ENCODE measurements at places on chromosomes 1 and 21.

DNA sequence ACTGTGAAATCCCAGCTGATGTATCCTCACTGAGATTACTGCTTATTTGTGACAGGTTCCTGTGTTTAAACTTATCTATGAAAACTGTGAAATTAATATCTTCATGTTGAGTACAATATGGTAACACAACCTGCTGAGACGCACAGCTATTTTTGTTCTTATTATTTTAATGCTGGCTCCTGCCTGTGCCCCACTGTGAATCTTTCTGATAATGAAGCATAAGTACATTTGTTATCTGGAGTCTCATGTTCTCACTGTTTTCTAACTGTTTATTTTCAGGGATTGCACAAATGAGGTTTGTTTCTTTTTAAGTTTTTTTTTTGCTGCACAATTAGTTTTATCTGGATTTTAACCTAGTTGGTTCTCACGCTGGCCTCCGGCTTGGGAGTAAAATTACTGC, 39.9 kb upstream of the IFNAR2 start:
- no peak for DNase-seq

- no peak for DNase-seq
Observed at GRCh38 chr1:14850563-14850962, 252.1 kb downstream of the KAZN start.

DNA sequence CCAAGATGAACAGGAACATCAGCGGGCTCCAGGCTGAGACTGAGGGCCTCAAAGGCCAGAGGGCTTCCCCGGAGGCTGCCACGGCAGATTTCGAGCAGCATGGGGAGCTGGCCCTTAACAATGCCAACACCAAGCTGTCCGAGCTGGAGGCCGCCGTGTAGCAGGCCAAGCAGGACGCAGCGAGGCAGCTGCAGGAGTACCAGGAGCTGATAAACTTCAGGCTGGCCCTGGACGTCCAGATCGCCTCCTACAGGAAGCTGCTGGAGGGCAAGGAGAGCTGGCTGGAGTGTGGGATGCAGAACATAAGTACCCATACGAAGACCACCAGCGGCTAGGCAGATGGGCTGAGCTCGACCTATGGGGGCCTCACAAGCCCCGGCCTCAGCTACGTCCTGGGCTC, 823.4 kb upstream of the NEGR1 start:
- DNase-seq: no peak

- DNase-seq: no peak
Observed at GRCh38 chr1:87052961-87053360, 138.5 kb downstream of the HS2ST1 start.

GRCh38 chr1:116667575-116668105, at the start of gene IGSF3:
IGSF3 (minus strand) TSS chr1:116667733; CDS start chr1:116666326, 1,407 bp downstream.
- peak; percentile 41 for DNase-seq

- peak; percentile 85 for DNase-seq
Observed at GRCh38 chr1:24949331-24949881, 19.3 kb upstream of the RUNX3 start.

- DNase-seq: no peak
Observed at GRCh38 chr1:1433804-1434130, 1.7 kb upstream of the VWA1 start.

DNA sequence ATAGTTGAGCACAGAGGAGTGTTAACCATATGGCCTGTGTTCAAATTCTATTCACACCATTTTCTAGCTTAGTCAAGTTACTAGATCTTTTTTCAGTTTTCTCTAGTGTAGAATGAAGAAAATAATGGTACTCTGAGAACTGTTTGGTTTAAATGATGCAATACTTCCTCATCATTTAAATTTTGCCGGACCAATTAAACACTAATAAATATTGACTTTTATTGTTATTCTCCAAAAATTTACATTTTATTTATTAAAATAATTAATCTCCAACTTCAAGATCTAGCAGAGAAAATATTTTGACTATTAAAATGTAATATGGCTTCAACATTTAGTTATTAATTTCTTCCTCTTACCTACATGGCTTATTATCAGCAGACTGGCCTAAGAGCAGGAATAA, 123.1 kb downstream of the OLFM3 start:
- no peak for DNase-seq

GRCh38 chr21:21673959-21674358, 675.8 kb downstream of the NCAM2 start:
- DNase-seq: no peak

Measured in HTR-8/SVneo (cell line).